Stimulated activated memory B cell treated with anti-CD40 and anti-IgM and Interleukin-4, amounts not matched to agents 10 μg/mL and 1 μg/mL and 100 μg/mL, for 72 hours (primary cell): ENCODE measurements at places on chromosomes 6 and 20.

DNA sequence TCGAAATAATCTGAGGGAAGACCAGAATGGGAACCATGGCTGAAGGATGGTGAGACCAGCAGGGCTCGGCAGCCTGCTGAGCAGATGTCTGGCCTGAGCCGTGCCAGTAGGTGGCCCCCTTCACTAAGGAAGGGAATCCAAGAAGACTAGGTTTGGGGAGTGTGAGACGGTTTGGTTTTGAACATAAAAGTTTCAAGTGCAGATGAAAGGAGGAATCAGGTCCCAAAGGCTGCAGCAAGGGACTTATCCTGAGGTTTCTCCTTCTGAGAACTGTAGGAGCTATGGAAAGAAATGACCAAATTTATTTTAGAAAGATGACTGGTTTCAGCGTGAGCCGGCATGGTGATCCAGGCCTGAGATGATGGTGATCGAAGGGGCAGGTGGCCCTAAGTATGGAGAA, 4.6 kb upstream of the OSER1 start:
- no peak for ATAC-seq

- no peak for ATAC-seq
These were observed 113.8 kb downstream of the TAF4 start for GRCh38 chr20:61951695-61952533.

DNA sequence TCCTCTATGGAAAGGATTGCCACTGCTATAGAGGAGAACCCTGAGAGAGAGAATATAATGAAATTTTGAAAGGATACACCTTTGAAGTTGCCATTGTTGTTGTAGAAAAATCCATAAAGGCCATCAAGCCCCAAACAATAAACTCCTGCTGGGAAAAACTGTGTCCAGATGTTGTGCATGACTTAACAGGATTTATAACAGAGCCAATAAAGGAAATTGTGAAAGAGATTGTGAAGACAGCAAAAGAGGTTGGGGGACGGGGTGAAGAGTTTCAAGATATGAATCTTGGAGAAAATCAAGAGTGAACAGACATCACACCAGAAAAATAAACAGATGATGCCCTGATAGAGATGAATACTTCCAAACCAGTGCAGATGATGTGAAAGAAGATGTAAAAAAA, 396.4 kb downstream of the BCKDHB start:
- no peak for ATAC-seq

DNA sequence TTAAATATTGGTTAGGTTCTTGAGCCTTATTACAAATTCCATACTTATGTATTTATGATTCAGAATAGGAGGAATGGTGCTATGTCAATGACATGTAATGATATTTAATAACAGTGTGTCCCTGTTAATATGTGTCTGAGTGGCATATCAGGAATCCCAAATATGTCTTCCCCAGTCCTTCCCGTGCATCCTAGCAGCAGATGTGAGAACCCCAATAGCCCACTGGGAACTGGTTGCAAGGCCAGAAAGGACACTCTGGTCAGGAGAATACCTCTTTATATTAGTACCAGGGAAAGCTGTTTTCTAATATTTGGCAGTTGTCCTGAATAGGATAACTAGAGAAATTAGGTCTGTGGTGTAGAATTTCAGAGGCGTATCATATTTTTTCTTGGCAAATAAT, 159.1 kb upstream of the PDE7B start:
- ATAC-seq: no peak

- ATAC-seq: no peak
These were observed 256.9 kb downstream of the LRFN2 start for GRCh38 chr6:40330301-40330721.

- no peak for ATAC-seq
These were observed 26.7 kb downstream of the TRERF1 start for GRCh38 chr6:42424906-42425474.

GRCh38 chr6:132907914-132908313, 93.5 kb downstream of the RPS12 start:
- no peak for ATAC-seq

- no peak for ATAC-seq
These were observed 508.1 kb upstream of the FLRT3 start for GRCh38 chr20:14845199-14846160.

DNA sequence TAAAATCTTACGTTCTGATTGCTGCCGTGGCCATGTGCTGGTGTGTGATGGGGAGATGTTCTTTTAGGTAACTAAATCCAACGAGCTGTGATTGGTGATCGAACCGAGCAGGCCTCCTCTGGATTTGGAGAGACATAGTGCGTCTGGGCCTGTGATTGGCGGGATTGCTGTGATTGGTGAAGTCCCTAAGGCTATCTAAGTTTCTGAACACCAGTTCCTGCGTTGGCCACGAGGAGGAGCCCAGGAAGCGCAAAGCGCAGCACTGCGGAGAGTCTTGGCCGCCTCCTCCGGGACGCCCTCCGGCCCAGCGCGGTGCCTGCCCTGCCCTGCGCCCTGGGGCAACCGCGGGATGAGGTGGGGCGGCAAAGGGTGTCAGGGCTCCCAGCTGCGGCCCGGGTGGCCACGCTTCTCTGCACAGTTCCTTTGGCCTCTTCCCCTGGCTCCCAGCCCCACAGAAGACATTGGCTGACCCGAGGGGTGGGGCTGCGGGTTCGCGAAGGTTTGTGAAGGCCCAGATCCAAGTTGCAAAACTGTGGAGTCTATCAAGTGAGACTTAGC, 33.0 kb downstream of the HNF4A start:
- peak; percentile 81 for ATAC-seq

DNA sequence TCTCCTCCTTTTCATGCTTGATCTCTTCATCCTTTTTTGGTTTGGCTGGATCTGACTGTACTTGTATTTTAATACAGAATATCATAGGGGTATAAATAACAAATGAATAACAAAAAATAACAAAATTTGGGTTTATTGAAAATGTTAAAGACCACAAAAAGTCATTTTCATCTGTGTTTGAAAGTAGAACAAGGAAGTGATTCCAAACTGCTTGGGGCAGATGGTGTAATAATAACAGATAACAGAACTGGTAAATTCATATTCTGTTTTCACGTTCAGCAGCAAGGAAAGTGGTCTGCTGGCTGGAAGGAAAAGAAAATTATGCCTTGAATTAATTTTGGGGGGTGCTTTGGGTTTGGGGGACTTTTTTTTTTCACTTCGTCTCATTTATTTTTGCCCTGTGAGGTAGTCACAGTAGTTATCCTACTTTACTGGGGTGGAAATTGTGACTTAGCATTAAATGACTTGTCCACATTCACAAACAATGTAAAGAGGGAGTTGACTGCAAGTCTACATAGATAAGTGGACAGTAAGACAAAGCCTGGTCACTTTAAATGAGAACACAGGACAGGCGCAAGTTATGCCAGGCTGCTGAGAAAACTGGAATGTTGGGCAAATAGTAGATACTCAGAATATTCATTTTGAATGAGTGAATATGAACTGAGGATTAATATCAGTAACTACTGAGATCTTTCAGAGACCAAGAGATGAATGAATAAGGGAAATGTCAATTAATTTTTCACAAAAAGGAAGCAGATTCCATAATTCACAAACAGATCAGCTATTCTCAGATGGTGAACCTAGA, 193.9 kb upstream of the CITED2 start:
- no peak for ATAC-seq
